ENCODE measurements at places on chromosomes 3 and 15. TPM values are rescaled to one million over a fixed set of nuclear protein-coding genes. Genes with fewer than 3 reads are reported as not detected.

- DNase-seq = no peak
Measured at GRCh38 chr15:95910643-95911212, 419.8 kb upstream of the NR2F2 start.

DNA sequence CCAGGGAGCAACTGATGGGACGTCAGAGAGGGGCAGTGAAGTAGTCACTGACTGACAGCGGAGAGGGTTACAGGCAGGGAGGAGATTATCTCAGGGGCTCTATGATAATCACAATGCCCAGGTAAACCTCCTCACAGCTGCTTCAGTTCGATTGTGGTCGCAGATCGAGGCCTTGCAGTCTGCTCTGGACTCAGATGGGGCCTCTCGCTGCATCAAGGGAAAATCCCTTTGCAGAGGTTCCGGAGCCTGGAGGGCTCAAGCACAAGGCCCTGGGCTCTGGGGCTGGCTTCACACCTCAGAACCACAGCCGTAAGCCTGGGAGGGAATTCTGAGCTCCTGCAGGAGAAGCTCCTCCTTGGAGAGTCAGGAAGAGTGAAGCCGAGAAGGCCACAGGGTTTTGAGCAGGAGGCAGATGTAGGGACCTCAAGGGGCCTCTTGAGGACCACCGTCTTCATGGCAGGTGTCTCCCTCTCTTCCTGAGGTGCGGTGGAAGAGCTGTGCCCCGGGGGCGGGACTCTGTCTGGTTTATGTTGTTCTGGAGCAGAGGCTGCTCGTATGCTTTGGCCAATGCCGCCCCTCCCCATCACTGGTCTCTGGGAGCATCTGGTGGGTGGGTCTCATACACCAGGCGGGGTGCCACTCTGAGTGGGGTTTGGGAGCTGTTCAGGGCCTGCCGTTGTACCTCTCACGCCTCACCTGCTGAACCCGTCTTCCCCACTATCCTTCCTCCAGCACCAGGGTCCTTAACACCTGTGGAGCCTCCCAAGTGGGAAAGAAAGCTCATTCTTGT lies 19.5 kb upstream of the SNRPA1 start:
- DNase-seq = no peak

Gene GNAT1
- total RNA-seq = not detected

DNA sequence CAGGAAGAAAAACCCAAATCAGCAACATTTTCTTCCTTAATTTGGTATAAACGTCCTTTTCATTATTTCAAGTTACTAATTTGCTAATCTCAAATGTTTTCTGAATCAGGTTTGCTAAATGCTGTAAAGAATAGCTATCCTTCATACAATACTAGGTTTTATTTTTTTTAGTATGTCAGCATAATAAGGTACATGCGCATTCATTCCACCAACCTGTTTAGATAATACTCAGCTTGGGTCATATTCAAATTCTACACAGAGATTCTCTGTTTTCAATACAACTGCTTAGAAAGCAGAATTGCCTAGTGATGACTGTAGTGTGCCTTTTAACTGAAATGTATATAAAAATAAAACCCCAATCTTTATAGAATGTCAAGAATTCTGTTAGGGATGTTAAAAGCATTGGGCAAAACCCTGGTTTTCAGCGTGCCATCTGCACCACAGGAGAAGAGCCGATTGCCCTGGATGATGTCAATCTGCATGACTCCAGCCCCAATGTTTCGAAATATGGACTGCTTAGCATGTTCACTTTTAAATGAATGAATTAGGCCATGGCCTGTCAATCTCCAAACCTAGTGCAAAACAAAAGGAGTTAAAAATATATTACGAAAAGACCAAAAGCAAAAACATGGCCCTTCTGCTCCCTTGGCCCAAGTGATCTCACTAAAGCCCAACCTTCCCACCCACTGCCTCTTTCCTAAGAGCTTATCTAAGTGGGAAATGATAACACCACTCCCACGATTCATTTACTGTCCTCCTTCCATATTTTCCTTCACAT lies 107.4 kb downstream of the GLDN start:
- no peak for DNase-seq

Gene PRSS50
- 0.46 TPM for total RNA-seq
